ENCODE measurements at places on chromosomes 6 and 20. TPM values are rescaled to one million over a fixed set of nuclear protein-coding genes. Genes with fewer than 3 reads are reported as not detected.

DNA sequence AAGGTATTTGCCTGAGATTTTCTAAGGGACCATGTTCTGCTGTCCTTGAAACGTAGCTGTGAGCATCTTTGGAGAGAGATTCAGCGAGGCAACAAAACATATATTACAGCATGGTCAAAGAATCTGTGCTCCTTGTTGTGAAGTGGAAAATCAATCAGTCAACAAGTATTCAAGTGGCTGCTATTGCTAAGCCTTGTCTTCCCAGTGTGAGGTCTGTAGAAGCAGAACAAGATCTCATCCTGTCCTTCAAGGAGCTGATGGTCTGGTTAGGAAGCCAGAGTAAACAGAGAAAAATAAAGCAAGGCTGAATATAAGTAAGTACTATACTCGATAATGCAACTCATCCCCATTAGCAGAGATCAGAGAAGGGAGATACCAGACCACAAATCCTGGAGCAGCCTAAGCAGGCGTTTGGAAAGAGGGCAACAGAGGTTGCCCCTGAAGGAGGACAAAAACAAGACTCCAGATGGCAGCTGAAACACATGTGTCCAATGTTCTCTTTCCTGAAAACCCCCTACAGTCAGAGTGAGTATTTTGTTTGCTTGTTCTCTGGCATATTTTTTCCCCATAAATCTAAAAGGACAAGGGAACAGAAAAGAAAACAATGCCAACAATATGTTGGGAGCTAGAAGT lies 392.0 kb downstream of the SYNE1 start:
- no peak for ATAC-seq

- no peak for ATAC-seq
Measured at GRCh38 chr6:88276331-88276730, 110.2 kb upstream of the CNR1 start.

DNA sequence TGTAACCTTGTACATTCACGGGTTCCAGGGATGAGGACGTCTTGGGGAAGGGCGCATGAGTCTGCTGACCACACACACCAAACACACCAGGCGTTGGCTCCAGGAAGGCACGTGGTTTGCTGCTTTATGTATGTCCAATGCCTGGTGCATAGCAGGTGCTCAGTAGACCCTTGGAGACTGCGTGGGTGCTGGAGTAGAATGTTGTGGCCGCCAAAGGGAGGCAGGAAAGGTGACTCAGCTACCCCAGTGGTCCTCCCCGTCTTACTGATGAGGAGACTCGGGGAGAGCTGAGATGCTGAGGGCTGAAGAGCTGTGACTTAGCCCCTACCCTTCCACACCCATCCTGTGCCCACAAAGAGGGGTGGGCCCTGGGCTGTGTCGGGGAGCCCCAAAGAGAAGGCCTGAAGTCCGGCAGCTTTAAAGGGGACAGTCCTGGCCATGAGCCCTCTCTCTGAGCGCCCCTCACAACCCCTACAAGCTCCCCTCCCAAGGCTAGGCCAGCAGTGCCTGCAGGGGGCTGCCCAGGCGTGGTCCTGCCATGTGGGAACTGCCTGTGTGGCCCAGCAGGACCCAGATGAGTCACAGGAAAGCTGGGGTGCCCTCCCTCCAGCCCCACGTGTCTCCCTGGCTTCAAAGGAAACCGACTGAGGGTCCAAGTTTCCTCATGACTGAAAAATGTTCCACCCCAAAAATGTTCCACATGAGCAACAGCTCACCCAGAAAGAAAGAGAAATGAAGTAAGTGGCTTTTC lies 28.0 kb upstream of the PTGIS start:
- ATAC-seq, result peak; percentile 65

- no peak for ATAC-seq
Measured at GRCh38 chr6:126743076-126743475, 375.4 kb upstream of the RSPO3 start.

CTAGE9 gene
- total RNA-seq, result not detected

DNA sequence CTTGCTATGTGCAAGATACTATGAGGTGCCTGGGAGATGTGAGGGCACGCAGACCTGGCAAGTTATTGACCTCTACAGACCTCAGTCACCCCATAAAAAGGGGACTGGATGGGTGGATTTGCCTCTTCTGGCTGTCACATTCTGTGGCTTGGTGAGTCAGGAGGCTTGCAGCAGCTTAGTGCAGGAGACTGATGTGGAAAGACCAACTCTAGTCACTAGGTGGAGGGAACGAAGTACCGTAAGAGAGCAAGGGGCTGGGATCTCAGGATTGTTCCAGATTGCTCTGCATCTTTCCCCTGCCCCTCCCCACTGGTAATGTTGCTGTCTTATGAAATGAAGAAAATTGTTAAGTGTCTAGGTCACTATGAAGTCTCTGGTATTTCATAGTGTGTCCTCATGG lies 3.3 kb downstream of the MAPRE1 start:
- no peak for ATAC-seq

Measured in activated T-helper 17 cell treated with anti-CD3 and anti-CD28 coated beads, Interleukin-2, amount 50 U/mL, for 72 hours (primary cell).